Smooth muscle cell of the coronary artery (primary cell): ENCODE measurements at places on chromosomes 7 and 10. TPM values are rescaled to one million over a fixed set of nuclear protein-coding genes. Genes with fewer than 3 reads are reported as not detected.

The SNX10 gene
- 1.3 TPM in 1 of 2 replicates, not detected in the other for total RNA-seq

The LLCFC1 gene
- not detected in 2 replicates for total RNA-seq

The POLR2J2 gene
- 1.9 and 2.0 TPM in 2 replicates for total RNA-seq

The TFAM gene
- 11.7 and 21.0 TPM in 2 replicates for total RNA-seq

The MNX1 gene
- not detected in 2 replicates for total RNA-seq

The TMEM236 gene
- total RNA-seq = under 0.01 TPM in 1 of 2 replicates, not detected in the other

The ZNF804B gene
- not detected in 2 replicates for total RNA-seq

The SFTPA1 gene
- total RNA-seq = not detected in 2 replicates

The ADAM22 gene
- total RNA-seq = 0.08 and 0.59 TPM in 2 replicates

The PAPOLB gene
- 0.08 TPM in 1 of 2 replicates, not detected in the other for total RNA-seq

The TRA2A gene
- 25.2 and 25.4 TPM in 2 replicates for total RNA-seq
